SW 1271 (cell line): ENCODE measurements at places on chromosomes 6 and 20.

DNA sequence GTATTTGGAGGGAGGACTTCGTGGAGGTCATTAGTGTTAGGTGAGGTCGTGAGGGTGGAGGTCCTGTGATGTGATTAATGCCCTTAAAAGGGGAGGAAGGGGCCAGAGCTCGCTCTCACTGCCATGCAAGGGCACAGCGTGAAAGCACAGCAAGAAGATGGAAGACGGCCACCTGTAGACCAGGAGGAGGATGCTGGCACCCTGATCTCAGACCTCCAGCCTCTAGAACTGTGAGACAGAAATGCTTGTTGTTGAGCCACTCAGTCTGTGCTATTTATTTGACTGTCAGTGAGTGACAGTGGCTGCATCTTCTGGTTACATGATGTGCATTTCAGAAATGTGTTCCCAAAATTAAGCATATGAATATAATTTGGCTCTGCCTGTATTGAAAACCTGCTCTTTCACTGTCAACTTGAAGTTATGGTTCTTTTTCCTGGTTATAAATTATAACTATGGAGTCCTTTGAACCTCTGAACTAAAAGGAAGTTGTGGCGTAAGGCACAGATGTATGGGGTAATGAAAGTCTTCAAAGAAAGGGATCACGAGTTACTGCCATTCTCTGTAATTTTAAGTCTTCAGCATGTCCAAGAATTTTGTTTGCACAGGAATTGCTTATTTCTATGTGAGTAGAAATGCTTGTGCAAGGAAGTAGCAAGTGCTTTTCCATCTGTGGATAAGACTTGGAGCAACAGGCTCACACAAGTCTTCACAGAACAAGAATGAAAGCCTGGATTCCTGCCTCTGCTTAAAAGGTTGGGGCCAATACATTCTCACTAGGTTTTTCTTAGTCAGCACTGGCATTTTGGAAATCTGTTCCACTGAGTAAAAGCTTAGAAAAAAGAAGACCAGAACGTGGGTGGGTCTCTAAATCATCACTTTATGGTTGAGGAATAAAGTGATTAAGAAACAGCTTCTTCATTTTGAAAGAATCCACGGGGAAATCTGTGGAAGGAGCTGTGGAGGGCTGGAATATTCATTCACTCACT lies 10.3 kb downstream of the PPP1R14C start:
- no peak for DNase-seq

- no peak for DNase-seq
Measured at GRCh38 chr6:143215771-143216170, 155.1 kb downstream of the AIG1 start.

DNA sequence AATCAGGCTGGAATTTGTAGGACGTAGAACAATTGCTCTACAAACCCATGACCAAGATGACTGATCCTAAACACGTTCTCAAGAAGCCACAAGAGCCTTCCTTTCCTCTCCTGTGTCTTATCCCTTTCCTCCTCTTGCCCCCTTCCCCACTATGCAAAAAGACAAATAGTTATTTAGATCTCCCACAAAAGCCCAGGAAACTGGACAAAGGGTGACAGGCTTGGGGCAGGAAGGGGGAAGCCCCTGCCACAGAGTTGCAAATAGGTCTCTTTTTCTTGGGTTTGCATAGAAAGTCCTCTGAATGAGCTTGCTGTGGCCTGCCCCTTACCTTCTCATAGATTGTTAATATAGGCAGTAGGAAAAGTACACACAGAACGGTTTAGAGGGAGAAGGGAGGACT lies 377.1 kb upstream of the BTBD3 start:
- DNase-seq, result no peak

DNA sequence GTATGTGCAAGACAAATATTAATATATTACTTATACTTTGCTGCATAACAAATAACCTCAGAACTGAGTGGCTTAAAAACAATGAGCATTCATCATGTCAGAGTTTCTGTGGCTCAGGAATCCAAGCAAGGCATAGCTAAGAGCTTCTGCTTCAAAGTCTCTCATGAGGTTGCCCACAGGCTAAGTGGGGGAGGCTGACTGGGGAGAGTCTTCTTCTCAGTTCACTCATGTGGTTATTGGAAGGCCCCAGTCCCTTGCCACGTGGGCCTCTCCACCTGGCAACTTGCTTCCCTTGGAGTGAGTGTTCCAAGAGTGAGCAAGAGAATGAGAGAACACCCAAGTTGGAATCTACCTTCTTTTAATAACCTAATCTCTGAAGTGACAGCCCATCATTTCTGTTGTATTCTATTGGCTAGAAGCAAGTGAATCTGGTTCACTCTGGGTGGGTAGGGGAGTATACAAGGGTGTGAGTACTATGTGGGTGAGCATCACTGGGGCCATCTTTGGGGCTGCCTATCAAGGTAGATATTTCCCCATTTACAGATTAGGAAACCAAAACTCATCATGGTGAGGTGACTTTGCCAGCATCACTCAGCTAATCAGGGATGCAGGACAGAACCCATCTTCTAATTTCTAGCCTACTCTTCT lies 36.0 kb downstream of the DNAH8 start:
- no peak for DNase-seq

- DNase-seq, result no peak
Measured at GRCh38 chr20:59205044-59205443, 41.4 kb downstream of the ZNF831 start.

DNA sequence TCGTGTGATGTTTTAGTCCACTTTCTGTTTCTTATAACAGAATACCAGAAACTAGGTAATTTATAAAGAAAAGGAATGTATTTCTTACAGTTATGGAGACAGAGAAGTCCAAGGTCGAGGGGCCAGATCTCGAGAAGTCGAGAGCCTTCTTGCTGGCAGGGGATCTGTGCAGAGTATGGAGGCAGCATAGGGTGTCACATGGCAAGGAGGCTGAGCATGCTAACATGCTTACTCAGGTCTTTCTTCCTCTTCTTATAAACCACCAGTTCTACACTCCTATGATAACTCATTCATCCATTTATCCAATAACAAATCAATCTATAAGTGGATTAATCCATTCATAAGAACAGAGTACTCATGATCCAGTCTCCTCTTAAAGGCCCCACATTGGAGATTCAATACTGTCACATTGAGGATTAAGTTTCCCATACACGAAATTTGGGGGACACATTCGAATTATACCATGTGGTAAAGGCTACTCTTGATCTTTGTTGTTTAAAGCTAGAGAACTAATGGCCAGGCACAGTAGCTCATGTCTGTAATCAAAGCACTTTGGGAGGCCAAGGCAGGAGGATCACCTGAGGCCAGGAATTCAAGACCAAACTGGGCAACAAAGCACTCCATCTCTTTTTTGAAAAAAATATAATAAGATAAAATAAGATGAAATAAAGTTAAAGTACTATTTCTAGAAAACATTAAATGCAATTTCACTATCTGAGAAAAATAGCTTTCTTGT lies 2.1 kb downstream of the GOPC start:
- peak; percentile 13 for DNase-seq

- no peak for DNase-seq
Measured at GRCh38 chr20:47429409-47429808, 72.3 kb upstream of the NCOA3 start.

DNA sequence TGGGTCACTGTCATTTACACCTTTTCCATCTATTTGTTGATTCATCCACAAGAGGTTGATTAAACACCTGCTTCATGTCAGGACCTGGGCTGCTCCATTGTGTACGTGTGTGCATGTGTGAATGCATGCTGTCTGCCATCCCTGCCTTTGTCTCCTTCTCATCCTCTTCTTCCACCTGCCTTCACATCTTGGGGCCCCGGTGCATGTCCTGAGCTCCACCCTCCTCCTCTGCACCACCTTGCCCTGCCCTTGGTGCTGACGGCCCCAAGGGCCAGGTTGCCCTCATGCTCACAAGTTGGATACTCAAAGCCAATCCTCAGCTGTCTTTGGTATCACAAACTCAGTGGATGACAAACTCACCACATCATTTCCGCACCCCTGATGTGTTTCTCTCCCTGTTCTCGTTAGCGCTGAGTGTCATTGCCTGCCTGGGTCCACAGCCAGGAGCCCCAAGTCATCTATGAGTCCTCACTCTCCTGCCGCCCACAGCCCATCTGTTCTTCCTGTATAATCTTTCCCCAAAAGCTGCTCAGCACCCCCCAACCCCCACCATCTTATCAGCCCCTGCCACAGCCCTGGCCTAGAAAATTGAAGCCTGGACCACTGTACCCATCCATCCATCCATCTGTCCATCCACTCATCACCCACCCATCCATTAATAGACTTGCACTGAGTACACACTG lies 85.0 kb downstream of the SRC start:
- no peak for DNase-seq
